Iris pigment epithelial cell (primary cell): ENCODE measurements at places on chromosomes 1 and 21.
A peak's percentile ranks its signal among the peaks of the same experiment; 100 is the strongest.

DNA sequence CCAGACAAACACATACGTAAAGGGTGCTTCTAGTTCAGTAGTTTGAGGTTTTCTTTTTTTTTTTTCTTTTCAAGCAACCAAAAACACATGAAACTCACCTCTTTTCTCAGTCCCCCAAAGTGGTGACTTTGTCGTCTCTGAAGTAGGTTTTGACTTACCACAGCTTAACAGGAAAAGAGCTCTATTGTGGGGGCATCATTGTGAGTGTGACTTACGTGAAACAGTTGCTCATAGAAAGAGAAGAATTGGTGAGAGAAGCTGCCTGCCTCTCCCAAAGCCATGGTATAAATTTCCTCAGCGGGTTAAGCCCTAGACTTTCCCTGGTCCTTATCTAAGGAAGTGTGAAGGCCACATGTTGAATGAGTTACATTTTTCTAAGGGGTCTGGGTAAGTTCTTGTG, 11.9 kb downstream of the FASLG start:
- DNase-seq: no peak

GRCh38 chr1:91724644-91725043, 161.3 kb downstream of the TGFBR3 start:
- DNase-seq: no peak

DNA sequence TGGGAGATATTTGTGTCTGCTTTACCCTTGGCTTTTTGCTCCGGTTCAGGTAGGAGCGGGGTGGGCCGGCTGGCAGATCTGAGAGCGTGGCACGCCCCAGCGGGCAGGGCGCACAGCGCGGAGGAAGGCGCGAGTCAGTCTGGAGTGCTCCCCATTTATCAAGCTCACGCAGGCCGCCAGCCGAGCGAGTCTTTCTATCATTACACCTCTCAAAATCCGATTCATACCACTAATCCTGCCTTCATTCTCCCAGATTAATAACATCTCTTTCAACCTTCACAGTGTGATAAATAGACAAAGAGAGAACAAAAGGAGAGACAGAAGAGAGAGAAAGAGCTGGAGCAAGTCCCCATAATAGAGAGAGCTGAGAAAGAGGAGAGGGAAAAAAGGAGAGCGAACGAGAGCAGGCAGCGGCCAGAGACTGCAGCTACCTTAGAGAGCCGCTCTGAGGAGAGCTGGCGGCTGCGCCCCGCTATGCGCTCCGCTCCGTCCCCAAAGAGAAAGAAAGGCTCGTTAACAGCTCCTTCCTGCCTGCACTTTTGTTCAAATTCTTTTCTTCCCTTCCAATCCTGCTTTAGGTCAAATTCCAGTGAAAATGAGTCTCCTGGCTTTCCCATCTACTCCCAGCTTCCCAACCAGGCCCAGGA, 48.0 kb downstream of the DMAP1 start:
- no peak for DNase-seq

GRCh38 chr1:230632273-230632873, 9.9 kb upstream of the COG2 start:
- DNase-seq: peak; percentile 51

- no peak for DNase-seq
These were observed 97.6 kb downstream of the OSBPL9 start for GRCh38 chr1:51714374-51715019.

DNA sequence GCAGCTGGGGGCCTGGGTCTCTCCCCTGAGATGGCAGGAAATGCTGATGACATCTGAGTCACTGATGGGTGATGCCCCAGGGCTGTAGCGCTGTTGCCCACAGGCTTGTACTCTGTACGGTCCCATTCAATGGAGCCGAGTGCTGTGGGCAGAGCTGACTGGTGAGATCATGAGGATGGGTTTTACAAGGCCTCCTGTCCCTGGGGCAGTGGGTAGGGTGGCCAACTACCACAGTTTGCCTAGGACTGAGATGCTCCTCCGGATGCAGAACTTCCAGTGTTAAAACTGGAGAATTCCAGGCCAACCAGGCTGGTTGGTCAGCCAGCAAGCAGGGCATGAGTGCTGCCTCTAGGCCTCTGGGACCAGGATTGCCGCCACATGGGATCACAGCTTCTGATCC, 9.2 kb downstream of the PHLDA3 start:
- no peak for DNase-seq

DNA sequence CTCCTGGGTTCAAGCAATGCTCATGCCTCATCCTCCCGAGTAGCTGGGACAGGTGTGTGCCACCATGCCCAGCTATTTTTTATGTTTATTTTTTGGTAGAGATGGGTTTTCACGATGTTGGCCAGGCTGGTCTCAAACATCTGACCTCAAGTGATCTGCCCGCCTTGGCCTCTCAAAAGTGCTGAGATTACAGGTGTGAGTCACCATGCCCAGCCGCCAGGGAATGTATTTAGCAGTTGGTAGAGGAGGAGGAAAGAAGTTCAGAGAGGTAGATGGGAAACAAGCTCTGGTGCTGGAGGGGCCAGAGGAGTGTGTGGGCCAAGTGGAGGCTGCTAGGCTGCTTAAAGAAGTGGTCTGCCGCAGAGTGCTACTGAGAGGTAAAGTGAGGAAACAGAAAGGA, 6.0 kb downstream of the DOP1B start:
- DNase-seq: no peak

- no peak for DNase-seq
These were observed 55.0 kb upstream of the PTGFRN start for GRCh38 chr1:116854716-116855115.

DNA sequence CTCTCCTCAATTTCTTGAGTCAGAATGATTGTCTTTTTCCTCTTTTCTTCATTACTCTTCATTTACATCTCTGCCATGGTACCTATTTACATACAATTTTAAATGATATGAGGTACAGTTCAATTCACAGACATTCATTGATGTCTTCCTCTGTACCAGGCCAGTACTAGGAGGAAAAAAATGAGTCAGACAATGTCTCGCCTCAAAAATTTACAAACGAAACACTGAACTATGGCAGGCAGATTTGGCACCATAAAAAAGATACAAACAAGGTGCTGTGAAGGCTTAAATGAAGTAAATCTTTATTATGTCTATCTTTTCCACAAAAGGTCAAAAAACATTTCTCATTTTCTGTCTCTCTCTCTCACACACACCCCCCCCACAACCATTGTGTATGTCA, 71.0 kb downstream of the RGS13 start:
- peak; percentile 59 for DNase-seq

- DNase-seq: no peak
These were observed 3.8 kb upstream of the KRTAP19-8 start for GRCh38 chr21:31042080-31042464.

DNA sequence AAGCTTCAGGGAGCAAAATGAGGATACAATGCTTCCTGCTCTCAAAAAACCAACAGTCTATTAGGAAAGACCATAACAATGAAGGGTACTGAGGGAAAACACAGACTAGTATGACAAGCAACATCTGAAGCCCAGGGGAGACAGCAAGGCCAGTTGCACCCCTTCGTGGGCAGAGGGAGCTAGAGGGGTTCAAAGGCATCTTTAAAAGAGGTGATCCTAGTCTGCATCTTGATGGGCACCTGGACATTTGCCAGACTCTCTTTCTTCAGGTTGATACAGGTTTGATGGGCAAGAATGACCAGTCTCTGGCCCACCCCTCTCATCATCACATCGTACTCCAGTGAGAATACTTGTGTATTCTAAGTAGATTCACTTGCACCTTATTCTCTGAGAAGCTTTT, 177.7 kb downstream of the VAV3 start:
- no peak for DNase-seq

DNA sequence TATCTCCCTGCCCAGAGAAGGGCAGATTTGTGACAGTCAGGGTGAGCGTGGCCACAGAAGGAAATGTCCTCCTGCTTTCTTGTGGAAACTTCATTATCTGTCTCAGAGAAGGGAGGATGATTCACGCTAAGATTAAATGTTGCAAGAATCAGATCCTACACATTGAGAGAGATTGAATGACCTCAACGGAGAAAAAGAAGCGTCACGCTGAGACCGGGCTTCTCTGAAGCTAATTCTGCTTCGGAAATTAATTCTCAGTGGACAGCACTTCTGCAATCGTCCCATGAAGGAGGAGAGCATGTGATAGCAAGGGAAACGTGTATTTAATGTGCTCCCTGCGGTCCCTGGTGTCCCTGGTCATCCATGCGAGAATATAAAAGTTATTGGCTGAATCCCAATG, 19.8 kb upstream of the C1orf21 start:
- DNase-seq: peak; percentile 33

DNA sequence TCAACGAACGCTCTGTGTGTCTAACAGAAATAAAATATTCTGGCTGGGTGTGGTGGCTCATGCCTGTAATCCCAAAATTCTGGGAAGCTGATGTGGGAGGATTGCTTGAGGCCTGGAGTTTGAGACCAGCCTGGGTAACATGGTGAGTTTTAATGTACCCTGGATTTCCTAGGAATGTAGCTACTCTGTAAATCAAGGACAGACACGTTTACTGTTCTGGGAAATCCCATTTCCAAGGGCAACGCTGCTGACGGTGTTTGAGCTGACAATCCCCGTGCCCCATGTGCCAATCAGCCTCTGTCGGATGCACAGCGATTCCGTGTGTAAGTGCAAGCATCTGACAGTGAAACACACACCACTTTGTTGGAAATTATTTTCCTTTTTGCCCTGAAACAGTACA, 8.0 kb downstream of the CORT start:
- no peak for DNase-seq

DNA sequence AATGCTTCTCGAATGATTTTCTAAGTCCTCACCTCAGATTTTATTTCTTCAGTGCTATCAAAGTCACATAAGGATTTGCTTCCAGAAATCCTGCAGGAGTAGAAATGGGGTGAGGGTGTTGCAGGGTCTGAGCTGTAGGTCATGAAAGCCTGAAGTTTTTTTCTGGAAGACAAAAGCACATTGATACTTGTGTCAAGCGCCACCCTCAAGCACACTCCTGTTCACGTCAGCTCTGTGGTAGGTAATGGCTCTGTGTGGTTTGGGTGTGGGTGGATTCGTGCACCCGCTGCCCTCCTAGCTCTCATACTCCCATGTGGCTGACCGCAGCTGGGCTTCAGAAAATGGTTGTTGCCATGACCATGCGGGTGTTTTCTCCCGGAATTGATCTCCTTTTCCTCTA, 39.9 kb downstream of the AKNAD1 start:
- DNase-seq: peak; percentile 13

DNA sequence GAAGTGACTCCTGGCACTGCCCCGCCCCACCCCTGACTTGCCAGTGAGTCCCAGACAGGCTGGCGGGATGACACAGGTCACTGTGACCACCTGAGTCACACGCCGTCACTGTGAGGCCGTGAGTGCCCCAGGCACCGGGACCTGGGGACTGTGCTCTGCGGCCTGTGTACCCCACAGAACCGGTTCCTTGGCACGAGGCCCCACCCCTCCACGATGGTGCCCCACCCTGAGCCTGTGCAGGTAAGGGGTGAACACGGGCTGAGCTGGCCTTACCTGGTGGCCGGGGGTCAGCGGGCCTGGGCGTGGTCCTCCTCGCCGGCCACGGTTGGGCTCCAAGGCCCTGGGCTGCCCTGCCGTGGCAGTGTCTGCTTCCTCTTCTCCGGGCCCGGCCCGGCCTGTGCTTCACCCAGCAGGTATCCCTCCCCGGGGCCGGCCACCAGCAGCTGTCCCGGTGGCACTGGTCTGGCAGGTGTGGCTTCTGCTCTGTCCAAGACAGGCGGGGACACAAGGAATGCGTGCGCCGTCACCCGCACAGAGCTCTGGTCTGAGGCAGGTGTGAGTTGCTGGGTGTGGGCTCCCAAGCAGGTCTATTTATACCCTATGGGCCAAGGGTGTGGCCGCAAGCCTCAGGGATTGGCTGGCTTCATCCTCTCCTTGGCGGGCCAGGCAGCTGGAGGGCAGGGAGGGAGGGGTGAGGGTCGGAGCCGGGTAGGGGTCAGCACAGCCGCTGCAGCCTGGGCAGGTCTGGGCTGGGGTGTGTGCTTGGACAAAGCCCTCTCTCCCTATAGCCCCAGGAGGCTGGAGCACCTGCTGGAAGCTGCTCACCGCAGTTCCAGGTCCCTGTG, at the start of gene RNF223:
TSS of gene RNF223 (minus strand) at position 564 of the 845 bp plus-strand sequence. CDS start 1,740 bp downstream, outside the sequence.
- no peak for DNase-seq

DNA sequence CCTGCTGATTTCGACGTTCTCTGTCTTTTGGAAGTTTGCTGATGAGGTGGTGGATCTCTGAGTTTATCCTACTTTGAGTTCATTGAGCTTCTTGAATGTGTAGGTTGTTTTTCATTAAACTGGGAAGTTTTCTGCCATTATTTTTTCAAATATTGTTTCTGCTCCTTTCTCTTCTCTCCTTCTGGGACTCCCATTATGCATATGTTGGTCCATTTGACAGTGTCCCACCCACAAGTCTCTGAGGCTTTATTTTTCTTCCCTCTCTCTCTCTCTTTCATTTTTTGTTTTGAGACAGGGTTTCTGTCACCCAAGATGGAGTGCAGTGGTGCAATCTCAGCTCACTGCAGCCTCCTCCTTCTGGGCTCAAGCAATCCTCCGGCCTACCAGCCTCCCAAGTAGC, 11.7 kb downstream of the TNFRSF18 start:
- peak; percentile 14 for DNase-seq

- DNase-seq: no peak
These were observed 40.6 kb upstream of the LYST start for GRCh38 chr1:235907187-235907896.

DNA sequence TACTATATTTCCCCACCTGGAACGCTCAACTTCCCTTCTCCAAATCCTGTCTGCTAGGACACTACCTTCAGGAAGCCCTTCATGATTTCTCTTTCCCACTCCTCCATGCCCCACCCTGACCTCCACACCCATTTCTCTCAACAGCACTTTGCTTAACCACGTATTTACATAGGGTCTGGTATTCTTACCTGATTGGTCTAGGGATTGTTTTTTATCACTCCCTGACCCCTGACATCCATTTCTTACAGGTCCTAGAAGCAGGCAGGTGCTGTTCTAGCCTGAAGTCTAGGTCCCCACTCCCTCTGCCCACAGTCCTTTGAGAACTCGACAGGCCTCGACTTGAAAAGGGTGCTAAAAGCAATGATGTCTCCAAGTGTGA, 47.5 kb downstream of the DMAP1 start:
- no peak for DNase-seq

- DNase-seq: no peak
These were observed 11.4 kb downstream of the PPFIA4 start for GRCh38 chr1:203037509-203038190.

DNA sequence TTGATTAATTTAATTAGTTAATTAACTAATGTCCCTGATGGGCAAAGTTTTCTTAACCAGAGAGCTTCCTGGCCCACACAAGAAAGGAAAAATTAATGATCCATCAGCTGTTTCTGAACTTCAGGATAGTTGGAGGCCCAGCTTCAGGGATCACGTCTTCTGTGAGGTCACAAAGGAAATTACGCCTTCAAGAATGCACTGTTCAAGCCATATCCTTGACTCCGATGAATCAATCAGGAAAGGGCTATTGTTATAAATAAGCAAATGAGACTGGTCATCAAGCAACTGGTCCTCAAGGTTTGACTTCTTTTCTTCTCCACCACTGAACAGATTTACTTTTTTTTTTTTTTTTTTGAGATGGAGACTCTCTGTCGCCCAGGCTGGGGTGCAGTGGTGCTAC, 40.6 kb downstream of the TCP10L start:
- no peak for DNase-seq

GRCh38 chr1:206558794-206559671, 51.7 kb downstream of the RASSF5 start:
- DNase-seq: no peak

- no peak for DNase-seq
These were observed 3.7 kb downstream of the PFKL start for GRCh38 chr21:44303490-44303981.

GRCh38 chr1:902802-903201, 20.9 kb upstream of the SAMD11 start:
- DNase-seq: no peak
